Stimulated activated CD4-positive, alpha-beta T cell treated with anti-CD3 and anti-CD28 coated beads, Interleukin-1b, Interleukin-23, amount 100 ng/mL, for 1 hour (primary cell): ENCODE measurements at places on chromosomes 4 and X.

GRCh38 chr4:148225639-148226038, 216.6 kb downstream of the NR3C2 start:
- no peak for DNase-seq

GRCh38 chr4:2166253-2166652, 75.7 kb downstream of the HAUS3 start:
- no peak for DNase-seq

DNA sequence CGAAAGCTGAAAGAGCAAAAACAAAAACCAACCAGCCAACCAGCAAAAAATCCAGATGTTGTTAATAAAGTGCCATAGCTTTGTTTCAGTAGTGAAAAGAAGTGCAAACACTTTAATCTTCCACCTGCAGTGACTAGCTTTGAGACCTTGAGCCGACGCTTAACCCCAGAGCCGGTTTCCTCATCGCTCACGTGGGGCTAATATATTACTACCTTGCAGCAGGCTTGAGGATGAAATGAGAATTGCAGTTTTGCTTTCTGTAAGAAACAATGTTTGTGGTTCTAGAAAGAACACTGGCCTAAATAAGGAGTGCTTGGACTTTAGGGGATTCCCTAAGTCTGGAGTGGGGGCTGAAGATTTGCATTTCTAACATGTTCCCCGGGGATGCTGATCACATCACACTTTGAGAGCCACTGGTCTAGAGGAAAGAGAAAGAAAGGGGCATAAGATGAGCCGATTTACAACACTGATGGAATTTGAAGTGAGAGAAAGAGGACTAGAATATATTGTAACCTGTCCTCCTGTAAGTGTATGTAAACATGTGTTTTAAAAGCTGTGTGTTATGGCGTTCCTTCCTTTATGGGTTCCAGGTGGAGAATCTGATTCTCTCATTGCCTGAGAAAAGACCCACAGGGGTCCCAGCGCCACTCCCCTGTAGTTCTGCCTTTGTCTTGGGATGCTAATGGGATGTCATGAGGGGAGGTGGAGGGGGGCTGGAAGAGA, 1.4 kb downstream of the FGF2 start:
- DNase-seq, result no peak

DNA sequence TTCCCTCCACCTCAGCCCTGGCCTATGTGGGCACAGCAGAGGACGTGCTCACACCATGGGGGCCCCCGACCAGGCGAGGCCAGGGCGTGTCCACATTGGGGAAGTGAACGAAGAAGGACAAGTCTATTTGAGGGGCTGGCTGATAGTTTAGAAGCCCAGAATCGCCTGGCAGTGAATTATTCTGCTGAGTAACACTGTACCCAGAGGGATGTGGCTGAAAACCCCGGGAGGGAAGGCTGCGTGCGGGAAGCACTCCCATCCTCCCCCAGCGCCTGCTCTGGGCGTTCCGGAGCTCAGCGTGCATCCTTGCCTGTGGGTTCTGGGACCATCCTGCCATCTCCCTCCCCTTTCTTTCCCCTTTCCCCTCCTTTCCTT, 66.6 kb downstream of the TRMT44 start:
- DNase-seq, result no peak

GRCh38 chr4:94926936-94927335, 169.2 kb downstream of the BMPR1B start:
- no peak for DNase-seq

GRCh38 chrX:148555101-148555500, 54.7 kb downstream of the AFF2 start:
- no peak for DNase-seq

DNA sequence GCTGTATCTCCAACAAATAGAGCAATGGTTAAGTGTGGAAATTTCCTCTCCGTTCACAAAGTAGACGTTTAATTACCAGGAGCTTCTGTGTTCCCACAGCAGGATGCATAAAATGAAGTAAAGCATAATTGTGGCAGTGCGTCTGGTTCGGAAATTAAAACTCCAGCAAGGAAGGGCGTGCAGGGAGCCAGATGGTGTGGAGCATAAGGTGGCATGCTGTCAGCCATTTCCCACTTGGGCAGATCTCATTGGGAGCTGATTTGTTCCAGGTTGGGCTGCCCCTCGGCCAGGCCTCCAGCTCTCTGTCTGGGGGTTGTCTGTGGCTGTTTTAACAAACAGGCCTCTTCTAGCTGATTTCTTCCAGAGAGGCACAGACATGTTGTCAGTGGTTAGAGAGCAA, 182.1 kb upstream of the CLNK start:
- no peak for DNase-seq

GRCh38 chrX:15293451-15293850, 22.0 kb downstream of the ASB11 start:
- DNase-seq, result no peak

DNA sequence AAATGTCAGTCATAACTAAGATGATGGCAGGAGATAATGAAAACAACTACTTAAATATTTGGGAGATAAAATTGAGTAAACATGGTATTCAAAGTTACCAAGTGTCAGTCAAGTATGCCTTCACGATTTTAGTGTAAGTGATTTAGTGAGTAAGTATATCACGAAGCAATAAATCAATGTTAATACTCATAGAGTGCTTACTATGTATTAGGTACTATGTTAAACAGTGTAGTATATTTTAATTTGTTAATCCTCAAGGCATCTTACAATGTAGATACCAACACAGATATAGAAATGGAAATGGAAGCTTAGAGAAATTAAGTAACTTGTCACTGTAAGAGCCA, 59.6 kb downstream of the ANXA3 start:
- DNase-seq, result no peak

DNA sequence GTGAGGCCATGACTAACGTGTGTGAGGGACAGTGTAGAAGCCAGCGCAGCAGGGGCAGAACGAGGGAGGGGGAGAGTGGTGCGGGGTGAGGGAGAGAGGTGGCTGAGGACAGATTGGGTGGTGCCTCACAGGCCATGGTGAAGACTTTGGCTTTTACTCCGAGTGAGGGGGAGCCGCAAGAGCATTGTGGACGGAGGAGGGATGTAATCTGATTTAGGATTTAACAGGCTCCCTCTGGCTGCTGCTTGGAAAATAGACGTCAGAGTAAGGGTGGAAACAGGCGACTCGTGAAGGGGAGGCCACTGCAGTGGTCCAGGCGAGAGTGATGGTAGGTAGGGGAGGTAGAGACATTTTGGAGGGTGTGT, 13.0 kb downstream of the PPP1R3F start:
- no peak for DNase-seq

DNA sequence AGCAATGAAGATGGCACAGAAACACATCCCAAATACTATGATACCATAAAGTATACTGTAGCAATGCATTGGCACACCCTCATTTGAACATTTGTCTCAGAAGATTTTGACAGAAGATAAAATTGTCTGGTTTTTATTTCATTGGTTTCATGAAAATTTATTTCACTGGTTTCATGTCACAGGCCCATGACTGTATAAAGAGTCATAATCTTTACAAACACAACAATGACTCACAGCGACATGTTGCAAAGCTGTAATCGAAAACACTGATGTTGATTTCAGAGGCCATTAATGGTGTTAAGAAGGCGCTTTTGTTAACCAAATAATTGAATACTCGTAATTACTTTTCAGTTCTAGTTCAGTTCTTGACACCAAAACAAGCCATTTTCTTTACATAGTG, 8.1 kb upstream of the DTHD1 start:
- no peak for DNase-seq
